ENCODE measurements at places on chromosomes 1 and 21.

- DNase-seq = no peak
Measured at GRCh38 chr1:173409613-173410012, 67.5 kb upstream of the PRDX6 start.

GRCh38 chr1:151881479-151881878 lies 27.8 kb downstream of the THEM4 start:
- DNase-seq = no peak

DNA sequence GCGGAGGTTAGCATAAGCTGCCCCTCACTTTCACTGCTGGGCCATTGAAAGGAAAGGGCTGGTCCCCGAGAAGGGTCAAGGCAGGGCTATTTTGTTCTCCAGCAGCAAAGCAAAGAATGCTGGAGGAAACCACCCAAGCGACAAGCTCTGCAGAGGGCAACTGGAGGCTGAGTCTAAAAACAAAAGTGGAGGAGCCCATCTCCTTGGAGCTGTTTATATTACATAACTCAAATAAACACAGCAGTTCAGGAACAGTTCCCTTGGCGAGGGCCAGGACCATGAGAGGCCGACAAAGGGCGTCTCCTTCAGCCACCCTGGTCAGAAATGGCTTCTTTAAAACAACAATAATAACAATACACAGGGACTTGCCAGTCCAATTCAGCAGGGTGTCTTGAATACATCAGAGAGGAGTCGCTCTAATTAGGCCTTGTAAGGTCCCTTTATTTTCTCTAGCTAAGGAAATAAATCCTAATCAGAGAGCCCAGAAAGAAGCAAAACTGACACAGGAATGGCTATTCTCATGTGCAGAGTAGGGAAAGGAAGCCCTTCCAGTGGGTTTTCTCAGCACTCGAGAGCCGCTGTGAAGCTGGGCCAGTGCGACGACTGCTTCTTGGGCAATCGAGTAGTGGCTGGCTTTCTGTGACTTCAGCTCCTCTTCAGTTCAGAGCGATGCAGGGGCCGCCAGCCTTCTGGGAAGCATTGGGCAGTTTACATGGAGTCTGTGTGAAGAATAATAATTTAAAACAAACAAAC lies 57.0 kb upstream of the TARBP1 start:
- DNase-seq = no peak

- DNase-seq = no peak
Measured at GRCh38 chr1:14120895-14121294, 420.9 kb downstream of the PRDM2 start.

GRCh38 chr1:45335855-45336324 lies 4.1 kb upstream of the TOE1 start:
- DNase-seq = no peak

DNA sequence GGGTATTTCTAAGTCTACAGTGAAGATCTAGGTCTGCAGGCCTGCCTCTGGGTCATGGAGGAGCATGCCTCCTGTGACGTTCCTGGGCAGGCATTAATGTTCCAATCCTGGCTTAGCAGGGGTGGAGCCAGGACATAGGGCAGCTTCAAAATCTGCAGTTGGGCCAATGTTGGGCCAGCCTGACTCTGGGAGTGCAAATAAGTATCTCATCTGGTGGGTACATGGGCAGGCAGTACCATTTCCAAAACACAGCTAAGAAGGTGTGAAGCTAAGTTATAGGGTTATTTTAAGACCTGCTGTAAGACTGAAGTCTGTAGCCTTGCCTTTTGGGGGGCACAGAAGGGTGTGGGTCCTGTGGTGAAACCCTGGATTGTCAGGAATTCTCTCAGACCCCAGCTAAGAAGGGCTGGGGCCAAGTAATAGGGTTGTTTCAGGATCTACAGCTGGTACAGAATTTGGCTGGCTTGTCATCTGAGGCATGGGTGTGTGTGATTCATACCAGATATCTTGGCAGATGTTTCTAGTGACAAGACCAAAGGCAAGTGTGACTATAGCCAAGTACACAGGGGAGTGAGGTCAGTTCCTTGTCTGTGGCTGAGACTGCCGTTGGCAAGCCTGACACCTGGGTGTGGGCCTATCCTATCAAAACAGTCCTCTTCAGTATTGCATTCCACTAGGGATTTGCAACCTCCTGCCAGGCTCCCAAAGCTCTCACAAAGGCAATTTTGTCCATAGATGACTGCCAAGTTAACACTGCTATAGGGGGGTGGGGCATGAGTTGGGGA lies 468.7 kb upstream of the B3GALT2 start:
- DNase-seq = no peak

GRCh38 chr1:207898836-207899235 lies 12.1 kb downstream of the CD34 start:
- DNase-seq = no peak

DNA sequence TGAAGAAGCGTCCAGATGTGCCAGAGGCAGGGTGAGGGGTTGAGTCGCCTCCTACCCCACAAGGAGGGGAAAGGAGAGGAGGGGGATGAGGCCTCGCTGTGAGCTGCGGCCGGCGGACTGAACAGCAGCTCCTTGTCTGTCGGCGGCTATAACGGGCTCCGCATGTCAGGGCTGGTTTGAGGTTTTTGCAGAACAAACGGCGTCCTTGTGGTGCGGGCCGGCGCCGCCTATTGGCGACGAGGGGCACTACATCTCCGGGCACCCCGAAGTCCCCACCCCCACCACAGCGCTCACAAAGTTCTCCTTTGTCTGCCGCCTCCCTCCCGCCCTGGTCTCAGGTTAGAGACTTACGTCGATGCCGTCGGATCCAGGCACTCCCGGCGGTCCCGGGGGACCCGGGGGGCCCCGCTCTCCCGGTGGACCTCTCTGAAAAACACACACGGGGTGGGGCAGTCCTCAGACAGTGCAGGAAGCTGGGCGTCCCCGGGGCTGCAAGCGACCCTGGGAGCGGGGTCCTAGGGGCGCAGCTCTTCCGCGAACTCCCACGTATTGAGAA lies 1.8 kb downstream of the COL9A2 start:
- DNase-seq = peak; percentile 59

- DNase-seq = no peak
Measured at GRCh38 chr1:57910305-57910704, 486.4 kb upstream of the DAB1 start.
